ENCODE measurements at places on chromosomes 5 and 9. TPM values are rescaled to one million over a fixed set of nuclear protein-coding genes. Genes with fewer than 3 reads are reported as not detected.

DNA sequence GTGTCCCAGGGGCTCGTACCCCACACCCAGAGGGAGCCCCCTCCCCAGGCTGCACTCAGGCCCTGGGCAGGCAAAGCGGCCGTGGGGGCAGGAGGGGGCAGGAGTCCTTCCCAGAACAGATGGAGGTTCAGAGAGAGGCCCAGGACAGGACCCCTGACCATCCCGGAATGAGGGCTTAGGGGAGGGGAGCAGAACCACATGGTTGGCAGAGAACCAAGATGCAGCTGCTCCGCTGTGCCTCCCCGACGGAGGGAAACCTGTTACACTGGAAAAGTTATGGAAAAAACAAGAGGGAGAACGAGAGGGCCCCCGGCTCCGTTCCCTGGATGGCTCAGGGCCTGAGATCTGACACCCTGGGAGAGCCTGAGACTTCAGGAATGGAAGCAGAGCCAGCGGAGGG lies 22.7 kb downstream of the SLC12A7 start:
- DNase-seq, result no peak

DNA sequence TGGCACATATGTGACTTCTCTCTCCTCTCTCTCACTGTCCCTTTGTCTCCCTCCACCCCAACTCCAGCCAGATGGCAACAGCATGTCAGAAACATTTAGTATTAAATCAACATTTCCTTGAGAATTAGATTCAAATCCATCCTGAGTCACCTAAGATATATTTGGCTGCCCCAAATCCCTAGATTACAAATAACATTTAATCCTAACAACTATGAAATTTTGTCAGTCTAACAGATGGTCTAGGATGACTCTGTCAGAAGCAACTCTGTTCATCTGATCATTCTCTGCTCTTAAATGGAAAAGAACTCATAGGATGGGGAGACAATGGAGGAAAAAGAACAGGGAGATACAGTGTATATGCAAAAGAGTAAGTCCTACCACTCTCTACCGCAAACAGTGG lies 201.2 kb downstream of the TSSK1B start:
- no peak for DNase-seq

- DNase-seq, result no peak
Measured at GRCh38 chr5:172497591-172498255, 43.4 kb upstream of the SH3PXD2B start.

GRCh38 chr5:145118611-145119010 lies 716.5 kb downstream of the PRELID2 start:
- no peak for DNase-seq

DNA sequence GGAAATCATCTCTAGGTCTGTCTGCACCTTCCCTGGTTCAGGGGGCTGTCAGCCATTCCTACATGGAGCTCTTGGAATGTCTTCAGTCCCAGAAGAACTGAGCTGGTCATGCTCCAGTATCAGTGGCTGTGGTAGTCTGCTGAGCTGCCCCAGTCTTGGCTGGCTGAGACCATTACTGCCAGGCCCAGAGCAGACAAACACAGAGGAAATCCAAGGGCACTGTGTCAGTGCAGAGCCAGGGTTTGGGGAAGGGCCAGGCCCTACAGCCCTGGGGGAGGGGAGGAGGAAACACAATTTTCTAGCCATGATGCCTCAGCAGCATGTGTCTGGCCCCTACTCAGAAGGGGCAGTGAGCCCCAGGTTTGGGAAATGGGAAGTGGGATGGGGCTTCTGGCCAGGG lies 58.4 kb downstream of the ARHGEF37 start:
- no peak for DNase-seq

DNA sequence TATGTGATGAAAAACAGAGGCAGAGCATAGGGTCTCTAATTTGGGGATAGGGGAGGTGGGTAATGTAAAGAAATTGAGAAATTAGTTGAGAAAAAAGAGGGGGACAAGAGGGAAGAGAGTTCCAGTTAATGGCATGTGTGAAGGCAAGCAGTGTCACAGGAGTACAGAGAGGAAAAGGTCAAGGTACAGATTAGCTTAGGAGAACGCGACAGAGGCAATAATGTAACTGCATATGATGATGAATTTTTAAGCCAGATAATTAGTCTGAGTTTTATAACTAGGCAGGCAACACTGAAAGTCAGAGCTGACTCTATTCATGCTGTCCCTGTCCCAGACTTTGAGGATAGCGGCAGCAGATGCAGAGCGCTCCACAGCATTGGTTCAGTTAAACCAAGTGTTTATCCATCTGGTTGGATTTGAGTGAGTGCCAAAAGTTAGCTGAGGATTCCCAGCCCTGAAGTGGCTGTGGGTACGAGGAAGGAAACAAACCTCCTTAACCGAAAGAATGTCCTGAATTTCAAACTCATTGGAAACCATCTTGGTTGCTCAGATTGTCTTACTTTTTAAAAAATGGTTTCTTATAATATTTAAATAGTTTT lies 315.2 kb downstream of the ARHGAP26 start:
- DNase-seq, result no peak

GRCh38 chr5:178583279-178583678 lies 6.9 kb downstream of the COL23A1 start:
- no peak for DNase-seq

- peak; percentile 3 for DNase-seq
Measured at GRCh38 chr9:136808806-136809158, 1.0 kb downstream of the RABL6 start.

DNA sequence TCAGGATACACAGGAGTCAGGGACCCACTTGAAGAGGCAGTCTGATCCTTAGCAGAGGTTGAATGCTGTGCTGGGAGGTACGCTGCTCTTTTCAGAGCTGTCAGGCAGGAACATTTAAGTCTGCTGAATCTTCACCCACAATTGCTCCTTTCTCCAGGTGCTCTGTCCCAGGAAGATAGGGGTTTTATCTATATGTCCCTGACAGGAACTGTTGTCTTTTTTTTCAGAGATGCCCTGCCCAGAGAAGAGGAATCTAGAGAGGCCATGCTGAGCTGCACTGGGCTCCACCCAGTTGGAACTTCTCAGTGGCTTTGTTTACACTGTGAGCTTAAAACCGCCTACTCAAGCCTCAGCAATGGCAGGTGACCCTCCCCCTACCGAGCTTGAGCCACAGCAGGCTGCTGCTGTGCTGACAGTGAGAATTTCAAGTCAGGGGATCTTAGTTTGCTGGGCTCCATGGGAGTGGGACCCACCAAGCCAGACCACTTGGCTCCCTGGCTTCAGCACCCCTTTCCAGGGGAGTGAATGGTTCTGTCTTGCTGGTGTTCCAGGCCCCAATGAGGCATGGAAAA lies 169.0 kb downstream of the FBXL17 start:
- DNase-seq, result no peak

DNA sequence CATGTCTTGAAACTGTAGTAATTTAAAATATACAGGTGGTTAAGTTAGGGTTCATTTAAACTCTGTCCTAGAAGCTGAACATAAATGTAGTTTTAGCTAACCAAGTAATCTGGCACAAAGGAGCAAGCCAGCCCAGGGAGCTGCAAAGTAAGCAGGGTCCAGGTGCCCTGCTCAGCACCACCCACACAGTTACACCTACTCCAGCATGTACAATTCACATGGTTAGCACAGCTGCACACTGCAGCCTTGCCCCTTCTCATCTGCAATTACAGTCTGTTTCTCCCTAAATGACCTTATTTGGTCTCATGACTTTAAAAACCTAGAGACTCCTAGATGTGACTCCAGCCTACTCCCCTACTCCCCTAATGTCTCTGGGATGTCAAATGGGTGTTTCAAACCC lies 128.4 kb downstream of the EPB41L4A start:
- no peak for DNase-seq

- no peak for DNase-seq
Measured at GRCh38 chr5:105504-106070, 13.6 kb downstream of the PLEKHG4B start.

Gene PRKAA1
- 23.4 TPM for polyA plus RNA-seq

Gene CDKN2B
- polyA plus RNA-seq, result 1.2 TPM

Gene SLCO6A1
- polyA plus RNA-seq, result not detected

Gene LAMC3
- 0.03 TPM for polyA plus RNA-seq

Gene GMCL2
- polyA plus RNA-seq, result not detected

All from CD14-positive monocyte (primary cell).